ENCODE measurements at places on chromosomes 1 and 21. TPM values are rescaled to one million over a fixed set of nuclear protein-coding genes. Genes with fewer than 3 reads are reported as not detected.

DNA sequence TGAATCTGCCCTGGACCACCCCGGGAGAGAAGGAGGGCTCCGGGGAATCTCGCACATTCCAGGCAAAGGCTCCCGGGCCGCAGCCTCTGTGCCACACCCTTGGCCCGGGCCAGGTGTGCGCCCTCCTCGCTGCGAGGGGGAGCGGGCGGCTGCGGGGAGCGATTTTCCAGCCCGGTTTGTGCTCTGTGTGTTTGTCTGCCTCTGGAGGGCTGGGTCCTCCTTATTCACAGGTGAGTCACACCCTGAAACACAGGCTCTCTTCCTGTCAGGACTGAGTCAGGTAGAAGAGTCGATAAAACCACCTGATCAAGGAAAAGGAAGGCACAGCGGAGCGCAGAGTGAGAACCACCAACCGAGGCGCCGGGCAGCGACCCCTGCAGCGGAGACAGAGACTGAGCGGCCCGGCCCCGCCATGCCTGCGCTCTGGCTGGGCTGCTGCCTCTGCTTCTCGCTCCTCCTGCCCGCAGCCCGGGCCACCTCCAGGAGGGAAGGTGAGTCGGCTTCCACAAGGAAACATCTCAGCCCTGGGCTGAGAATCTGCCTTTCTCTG is at the start of gene LAMC2:
Gene LAMC2, plus strand, starts transcription at position 324 of the 550 bp plus-strand sequence. Its CDS starts 89 bp downstream, at position 413.
- peak; percentile 72 for DNase-seq
- peak within 1 kb of the TSS; percentile 60 for H3K27ac ChIP-seq
- H3K4me1 ChIP-seq, result peaks cover 6% of the 10 kb centered on the region
- no peaks in the 10 kb centered on the region for H3K27me3 ChIP-seq

- H3K4me1 ChIP-seq, result no peaks in the 10 kb centered on the region
- H3K27ac ChIP-seq, result no peak overlapping the region
- DNase-seq, result no peak
- no peak overlapping the region for H3K4me3 ChIP-seq
Measured at GRCh38 chr1:242128951-242129502, 130.1 kb upstream of the MAP1LC3C start.

The MYOG gene
- total RNA-seq, result not detected

DNA sequence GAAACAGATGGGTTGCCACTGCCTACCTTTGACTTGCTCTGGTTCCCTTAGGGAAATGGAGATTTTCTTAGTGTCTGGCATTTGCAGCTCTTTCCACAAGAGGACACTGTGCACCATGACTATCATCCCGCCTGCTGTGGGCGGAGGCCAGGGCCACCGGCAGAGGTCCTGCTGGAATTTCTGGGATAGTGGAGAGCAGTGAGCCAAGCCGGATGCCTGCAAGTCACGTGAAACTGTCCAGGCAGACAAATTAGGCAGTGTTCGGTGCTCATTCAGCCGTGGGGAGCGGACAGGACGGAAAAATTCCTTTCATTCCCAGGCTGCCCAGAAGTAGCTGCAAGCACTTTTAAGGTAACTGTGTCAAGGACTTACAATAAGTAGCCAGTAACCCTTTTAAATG is 43.4 kb downstream of the IGSF5 start:
- DNase-seq, result peak; percentile 82
- H3K36me3 ChIP-seq, result no peaks in the 10 kb centered on the region
- peak overlapping the region; percentile 53 for H3K27ac ChIP-seq
